Left renal cortex interstitium (tissue), 4 donors: ENCODE measurements at places on chromosomes 2 and 18. TPM values are rescaled to one million over a fixed set of nuclear protein-coding genes. Genes with fewer than 3 reads are reported as not detected.

Gene DES
- polyA plus RNA-seq, result 9.3 TPM

- DNase-seq, result no peak
Observed at GRCh38 chr2:1321321-1321720, 91.9 kb upstream of the TPO start.

Gene ST3GAL5
- 12.2 TPM for polyA plus RNA-seq

Gene RBKS
- polyA plus RNA-seq, result 8.0 TPM

Gene FMNL2
- polyA plus RNA-seq, result 92.9 TPM

- DNase-seq, result no peak
Observed at GRCh38 chr2:44038277-44038676, 42.5 kb upstream of the LRPPRC start.

Gene TEX261
- polyA plus RNA-seq, result 51.1 TPM

Gene PUM2
- polyA plus RNA-seq, result 96.7 TPM

Gene EHD3
- polyA plus RNA-seq, result 30.2 TPM

Gene GALR1
- polyA plus RNA-seq, result 0.14 TPM

Gene SPTBN1
- polyA plus RNA-seq, result 249 TPM
